ENCODE measurements at places on chromosomes 7 and 10. TPM values are rescaled to one million over a fixed set of nuclear protein-coding genes. Genes with fewer than 3 reads are reported as not detected.

Gene STEAP1B
- polyA plus RNA-seq = not detected

Gene OPN4
- not detected for polyA plus RNA-seq

Gene KLLN
- 0.55 TPM for polyA plus RNA-seq

Gene FGF8
- not detected for polyA plus RNA-seq

Gene WDR86
- 0.28 TPM for polyA plus RNA-seq

Gene ZNF722
- polyA plus RNA-seq = not detected

Gene PHYHIPL
- polyA plus RNA-seq = 0.35 TPM

Gene SEMA3D
- polyA plus RNA-seq = 0.05 TPM

Gene PRRT4
- polyA plus RNA-seq = 0.16 TPM

Gene PGAM2
- polyA plus RNA-seq = not detected

Gene DLX5
- polyA plus RNA-seq = not detected

All from A549 (cell line).